NCI-H187 (cell line): ENCODE measurements at places on chromosomes 5 and 9.

DNA sequence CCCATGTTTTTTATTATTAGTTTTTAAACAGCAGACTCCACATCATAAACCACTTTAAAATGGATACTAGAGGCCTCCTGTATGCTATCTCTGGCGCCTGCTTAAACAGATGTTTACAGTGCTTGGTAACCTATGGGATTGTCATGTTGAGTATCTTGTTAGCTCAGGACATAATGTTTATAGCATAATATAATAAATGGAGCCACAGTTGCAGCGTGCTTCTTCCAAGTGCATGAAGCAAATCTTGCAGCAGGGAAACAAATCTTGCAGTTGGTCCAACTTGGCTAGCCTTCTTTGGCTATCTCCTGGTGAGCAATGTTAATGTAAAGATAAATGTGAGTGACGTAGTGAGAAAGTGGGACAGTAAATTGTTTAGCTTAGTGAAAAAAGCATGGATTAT lies 2.8 kb downstream of the GHR start:
- DNase-seq: no peak

DNA sequence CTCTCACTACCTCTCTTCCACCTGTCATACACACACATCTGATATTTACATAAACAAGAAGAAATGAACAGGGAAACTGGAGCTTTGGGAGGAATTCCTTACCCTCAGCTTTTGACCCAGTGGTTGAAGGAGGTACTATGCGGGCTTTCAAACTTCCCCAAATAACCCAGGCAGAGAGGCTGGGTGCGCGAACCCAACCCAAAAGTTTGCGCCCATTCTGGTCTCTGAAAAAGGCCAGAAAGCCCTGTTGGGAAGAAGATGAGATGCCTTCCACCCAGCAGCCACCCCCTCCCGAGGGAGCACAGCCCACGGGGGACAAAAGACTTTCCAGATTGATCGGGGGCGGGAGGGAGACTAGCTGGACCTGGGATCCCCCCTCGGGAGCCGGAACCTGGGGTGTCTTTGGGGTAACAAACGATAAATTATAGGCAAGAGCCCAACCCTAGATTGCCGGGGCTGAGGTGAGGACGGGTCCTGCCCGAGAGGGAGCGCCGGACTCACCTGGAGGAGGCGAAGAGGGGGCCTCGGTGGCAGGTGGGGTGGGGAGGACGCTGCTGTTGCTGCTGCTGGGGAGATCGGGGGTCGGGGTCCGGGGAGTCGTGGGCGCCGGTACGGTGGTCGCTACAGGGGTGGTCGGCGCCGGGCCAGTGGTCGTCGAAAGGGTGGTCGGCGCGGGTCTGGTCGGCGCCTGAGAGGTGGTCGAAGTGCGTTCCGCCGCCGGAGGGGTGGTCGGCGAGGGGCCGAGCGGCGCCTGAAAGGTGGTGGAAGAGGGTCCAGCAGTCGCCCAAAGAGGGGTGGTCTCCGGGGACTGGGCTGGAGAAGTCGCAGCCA lies 798 bp downstream of the MEGF9 start:
- DNase-seq: no peak

GRCh38 chr9:75814667-75815066 lies 75.8 kb upstream of the PCSK5 start:
- DNase-seq: no peak

- DNase-seq: no peak
These were observed 143.9 kb upstream of the DAP start for GRCh38 chr5:10904862-10905432.

DNA sequence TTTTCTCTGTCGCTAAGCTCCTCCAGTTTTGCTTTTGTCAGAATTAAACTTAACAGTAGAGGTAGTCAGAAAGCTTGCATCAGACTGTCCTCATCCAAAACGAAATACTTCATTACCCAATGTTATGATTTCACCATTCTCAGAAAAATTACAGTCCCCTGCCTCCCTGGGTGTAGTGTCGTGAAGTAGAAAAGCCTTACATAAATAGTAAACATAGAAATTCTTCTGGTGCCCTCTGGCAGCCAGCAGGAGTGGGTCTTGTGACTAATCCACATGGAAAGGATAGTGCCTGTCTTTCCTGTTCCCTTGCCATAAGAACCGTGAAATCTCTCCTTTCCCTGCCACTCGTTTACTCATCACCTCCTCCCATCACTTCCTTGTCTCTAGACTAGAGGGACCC lies 230.6 kb downstream of the GNA14 start:
- no peak for DNase-seq

DNA sequence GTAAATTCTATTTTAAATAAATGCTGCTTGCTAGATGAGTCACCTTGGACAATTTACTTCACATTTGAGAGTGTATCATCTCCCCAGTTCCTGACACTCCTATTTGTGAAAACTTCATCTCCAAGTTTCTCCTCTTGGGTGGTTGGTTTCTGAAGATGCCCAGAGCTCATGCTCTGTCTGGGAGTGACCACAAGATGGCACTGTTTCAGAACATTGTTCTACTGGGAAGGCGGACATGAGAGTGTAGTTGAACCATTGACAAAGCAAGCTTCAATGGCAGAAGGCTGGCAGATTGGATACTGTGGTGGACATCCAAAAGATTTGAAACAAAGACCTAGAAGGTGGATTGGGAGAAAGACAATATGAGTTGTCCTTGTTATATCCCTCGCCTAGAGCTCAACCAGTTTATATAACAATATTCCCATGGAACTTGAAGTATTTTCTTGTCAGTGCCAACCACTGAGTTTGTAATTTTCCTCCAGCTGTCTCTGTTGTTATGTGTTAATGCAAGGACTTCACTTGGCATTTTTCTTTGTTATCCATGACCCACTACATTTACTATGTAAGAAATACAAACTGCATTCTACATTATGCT lies 234.3 kb upstream of the ANKH start:
- DNase-seq: peak; percentile 20
